ENCODE measurements at places on chromosomes 5 and 9.

GRCh38 chr9:77649109-77649812 lies 1.1 kb upstream of the GNA14 start:
- DNase-seq, result no peak

DNA sequence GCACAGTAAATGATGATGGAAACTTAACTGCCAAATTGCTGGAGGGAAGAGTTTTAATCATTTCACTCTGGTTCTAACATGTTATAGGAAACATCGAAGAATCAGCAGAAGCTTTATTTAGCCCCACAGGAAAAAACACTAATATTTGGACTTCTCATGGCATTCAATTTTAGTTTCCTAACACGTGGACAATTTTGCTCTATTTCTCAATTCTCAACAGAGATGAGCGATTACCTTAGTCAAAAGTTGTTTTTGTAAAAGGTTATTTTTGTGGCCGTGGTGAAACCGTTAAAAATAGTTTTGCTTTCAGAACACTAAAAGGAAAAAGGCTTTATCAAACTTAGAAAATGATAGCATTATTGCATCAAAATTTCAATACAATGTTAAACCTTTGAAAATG lies 235.2 kb downstream of the PLK2 start:
- no peak for DNase-seq

- DNase-seq, result no peak
These were observed 1377.5 kb upstream of the CDH9 start for GRCh38 chr5:28415791-28416443.

- no peak for DNase-seq
These were observed 2.0 kb upstream of the CAMSAP1 start for GRCh38 chr9:135909371-135909770.

All from islet precursor cell (in vitro differentiated cells).